ENCODE measurements at places on chromosomes 1 and 21. TPM values are rescaled to one million over a fixed set of nuclear protein-coding genes. Genes with fewer than 3 reads are reported as not detected.
A peak's percentile ranks its signal among the peaks of the same experiment; 100 is the strongest.

The FAM110D gene
- total RNA-seq, result 5.2 TPM

The SPRR4 gene
- not detected for total RNA-seq

The HTR6 gene
- not detected for total RNA-seq

DNA sequence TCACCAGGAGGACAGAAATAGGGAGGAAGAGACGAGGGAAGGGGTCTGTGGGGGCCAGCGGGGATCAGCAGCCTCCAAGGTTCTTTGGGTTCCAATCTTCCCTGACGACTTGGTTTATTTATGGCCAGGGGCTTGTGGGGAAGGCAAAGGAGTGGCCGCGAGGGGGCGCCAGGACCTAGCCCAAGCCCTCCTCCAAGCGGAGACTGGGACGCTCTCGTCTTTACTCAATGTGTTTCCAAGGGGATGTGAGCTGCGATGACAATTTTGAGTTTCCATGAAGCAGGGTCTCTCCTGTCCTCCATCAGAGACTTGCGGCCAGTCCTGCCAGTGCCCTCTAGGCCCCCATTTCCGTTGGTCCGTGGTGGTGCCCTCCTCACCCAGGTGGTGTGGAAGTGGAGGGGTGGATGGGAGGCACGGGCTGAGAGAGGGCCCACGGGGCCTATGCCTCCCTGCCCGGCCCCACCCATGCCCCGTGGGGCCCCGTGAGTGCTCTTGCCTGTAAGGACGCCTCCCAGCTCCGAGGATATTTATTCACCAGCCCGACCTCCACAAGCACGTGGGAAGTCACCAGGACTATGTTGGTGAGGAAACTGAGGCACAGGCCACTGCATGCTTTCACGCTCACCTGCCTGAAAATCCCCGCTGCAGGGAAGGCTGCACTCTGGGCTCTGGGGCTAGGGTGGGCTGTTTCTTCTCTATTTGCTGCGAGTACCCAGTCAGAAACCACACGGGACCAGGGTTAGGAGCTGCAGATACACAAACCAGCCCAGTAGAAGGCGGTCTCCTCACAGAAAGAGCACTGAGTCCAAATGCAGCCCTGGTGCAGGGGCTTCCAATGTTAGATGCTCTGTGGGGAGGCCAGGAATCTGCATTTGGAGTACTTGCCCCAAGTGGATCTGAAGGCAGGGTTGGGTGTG, 26.5 kb downstream of the DMRTB1 start:
- no peaks in the 10 kb centered on the region for H3K36me3 ChIP-seq
- H3K27me3 ChIP-seq, result peaks cover 9% of the 10 kb centered on the region
- H3K4me1 ChIP-seq, result no peaks in the 10 kb centered on the region

The S100A11 gene
- 332 TPM for total RNA-seq

DNA sequence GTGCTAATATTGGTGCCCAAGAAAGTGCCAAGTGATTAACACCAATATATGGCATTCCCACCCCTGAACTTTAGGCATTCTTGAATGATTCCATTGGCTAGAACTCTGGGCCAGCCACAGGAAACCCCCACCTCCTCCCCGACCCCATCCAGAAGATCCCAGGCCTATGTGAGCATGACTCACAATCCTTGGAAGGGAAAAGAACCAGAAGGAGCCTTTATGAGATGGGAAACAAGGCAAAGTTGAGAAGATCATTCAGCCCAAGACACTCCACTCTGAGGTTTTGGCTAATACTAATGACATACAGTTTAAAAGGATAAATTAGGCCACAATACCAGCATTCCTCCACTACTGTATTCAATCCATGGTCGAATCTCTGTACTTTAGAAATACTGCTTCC, 21.8 kb downstream of the ELK4 start:
- no peaks in the 10 kb centered on the region for H3K27me3 ChIP-seq
- H3K27ac ChIP-seq, result peak overlapping the region; percentile 8
- no peak overlapping the region for H3K4me3 ChIP-seq
- H3K36me3 ChIP-seq, result no peaks in the 10 kb centered on the region
- peaks cover 10% of the 10 kb centered on the region for H3K4me1 ChIP-seq
- no peak for DNase-seq

DNA sequence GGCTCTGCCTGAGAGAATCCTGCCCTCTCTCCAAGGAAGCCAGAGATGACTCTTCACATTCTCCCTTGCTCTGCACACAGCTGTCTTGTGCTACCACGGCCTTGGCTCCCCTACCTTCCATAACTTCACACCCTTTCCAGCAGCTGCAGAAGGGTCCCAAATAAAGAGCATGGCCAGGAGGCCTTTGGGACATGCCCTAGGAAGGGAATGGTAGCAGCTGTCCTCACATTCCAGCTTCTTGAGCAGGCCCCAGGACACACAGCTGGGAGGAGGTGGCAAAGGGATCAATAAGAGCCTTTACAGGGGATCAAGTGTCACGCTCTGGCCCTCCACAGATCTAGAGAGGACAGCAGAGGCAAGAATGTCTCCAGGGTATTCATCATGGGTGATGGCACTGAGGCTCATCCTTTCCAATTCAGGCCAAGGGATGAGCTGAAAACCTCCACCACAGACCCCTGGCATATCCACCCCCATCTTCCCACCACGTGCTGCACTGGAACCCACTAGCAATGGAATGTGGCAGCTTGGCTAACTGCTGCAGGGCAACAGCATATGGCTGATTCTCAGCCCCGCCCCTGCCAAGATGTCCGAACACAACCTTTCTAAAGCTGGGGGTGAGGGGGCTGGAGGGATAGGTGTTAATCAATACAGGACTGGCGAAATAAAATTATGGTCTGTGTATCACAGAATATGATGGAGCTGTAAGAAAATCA, 17.8 kb upstream of the RAB29 start:
- DNase-seq, result no peak
- no peak overlapping the region for H3K4me3 ChIP-seq
- H3K27me3 ChIP-seq, result no peaks in the 10 kb centered on the region
- H3K36me3 ChIP-seq, result peaks cover 21% of the 10 kb centered on the region

The LIN9 gene
- 2.8 TPM for total RNA-seq

The PTPRF gene
- 201 TPM for total RNA-seq

DNA sequence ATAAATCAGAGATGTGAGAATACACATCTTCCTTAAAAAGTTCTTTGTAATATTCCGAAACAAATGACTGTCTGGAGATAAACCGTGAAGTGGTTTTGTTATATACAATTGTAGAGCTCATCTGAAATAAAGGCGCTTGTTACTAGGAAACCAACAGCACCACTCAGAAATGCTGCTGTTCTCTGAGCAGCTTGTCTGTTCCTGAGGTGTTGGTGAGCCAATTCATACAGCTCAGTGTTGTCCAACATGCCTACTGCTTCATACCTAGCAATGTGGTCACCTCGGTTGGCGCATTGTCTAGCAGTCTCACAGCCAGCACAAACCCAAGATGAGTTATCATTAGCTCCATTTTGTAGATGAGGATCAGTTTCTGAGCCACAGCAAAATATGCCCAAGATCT, 44.4 kb downstream of the GFI1 start:
- no peaks in the 10 kb centered on the region for H3K4me1 ChIP-seq
- no peaks in the 10 kb centered on the region for H3K27me3 ChIP-seq
- H3K36me3 ChIP-seq, result no peaks in the 10 kb centered on the region
- no peak overlapping the region for H3K27ac ChIP-seq
- H3K4me3 ChIP-seq, result no peak overlapping the region
- DNase-seq, result no peak

The IL10RB gene
- total RNA-seq, result 21.0 TPM

DNA sequence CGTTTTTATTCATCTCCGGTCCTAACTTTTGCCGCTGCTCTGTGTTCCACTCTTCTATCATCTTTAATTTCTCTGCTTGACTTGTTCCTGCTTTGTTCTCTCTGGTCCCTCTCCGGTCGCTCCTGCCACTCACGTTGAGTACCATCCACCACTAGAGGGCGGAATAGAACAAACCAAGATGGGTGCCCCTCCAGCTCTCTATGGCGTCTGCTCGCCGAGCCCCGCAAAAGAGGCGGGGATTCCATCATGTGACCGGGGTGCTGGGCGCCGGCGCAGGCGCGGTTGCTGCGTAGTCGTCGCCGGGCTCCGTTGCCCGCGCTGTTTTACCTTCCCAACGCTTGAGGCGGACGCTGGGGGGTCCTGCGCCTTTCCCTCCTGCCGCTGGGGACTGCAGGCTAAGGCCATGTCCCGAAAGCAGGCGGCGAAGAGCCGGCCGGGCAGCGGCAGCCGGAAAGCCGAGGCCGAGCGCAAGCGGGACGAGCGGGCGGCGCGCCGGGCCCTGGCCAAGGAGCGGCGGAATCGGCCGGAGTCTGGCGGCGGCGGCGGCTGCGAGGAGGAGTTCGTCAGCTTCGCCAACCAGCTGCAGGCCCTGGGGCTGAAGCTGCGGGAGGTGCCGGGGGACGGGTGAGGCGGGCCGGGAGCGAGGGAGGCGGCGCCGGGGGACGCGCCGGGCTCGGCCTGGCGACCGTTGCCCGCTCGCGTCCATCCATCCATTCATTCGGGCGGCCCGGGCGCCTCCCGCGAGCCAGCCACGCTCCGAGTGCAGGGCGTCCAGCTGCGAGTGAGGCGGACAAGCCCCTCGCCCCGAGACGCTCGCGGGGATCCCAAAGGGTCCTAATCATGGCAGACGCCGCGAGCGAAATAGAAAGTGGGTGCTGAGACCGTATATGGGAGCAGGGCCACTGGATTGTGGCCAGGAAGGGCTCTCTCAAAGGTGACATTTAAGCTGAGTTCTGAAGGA, at the start of gene OTUD3:
Gene OTUD3, plus strand, starts transcription at position 285 of the 961 bp plus-strand sequence. Its CDS starts 119 bp downstream, at position 404.
- no peaks in the 10 kb centered on the region for H3K27me3 ChIP-seq
- H3K27ac ChIP-seq, result peak within 1 kb of the TSS; percentile 92
- no peaks in the 10 kb centered on the region for H3K36me3 ChIP-seq
- peak within 1 kb of the TSS; percentile 81 for H3K4me3 ChIP-seq

GRCh38 chr1:93662481-93663207, 19.0 kb downstream of the BCAR3 start:
- peak overlapping the region; percentile 61 for H3K27ac ChIP-seq
- H3K36me3 ChIP-seq, result peaks cover 20% of the 10 kb centered on the region
- H3K27me3 ChIP-seq, result no peaks in the 10 kb centered on the region
- no peak overlapping the region for H3K4me3 ChIP-seq

DNA sequence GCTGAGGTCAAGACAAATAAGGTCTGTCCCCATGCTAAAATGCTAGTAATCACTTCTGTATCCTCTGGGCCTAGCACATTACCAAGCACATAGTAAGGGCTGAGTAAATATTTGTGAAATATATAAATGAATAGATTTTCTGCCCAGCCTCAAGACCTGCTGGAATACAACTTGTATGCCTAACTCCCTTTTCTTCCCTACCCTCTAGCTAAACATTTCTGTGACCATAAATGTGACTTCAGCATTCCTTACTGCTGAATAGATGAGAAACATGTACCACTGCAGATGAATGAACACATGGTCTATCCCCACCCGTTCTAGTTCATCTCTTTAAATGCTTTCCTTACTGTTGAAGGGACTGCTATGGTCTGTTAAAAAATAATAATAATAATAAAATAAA, 209.0 kb upstream of the HOOK1 start:
- H3K36me3 ChIP-seq, result no peaks in the 10 kb centered on the region
- no peak overlapping the region for H3K27ac ChIP-seq
- no peak for DNase-seq
- no peak overlapping the region for H3K4me3 ChIP-seq

The MRAP gene
- total RNA-seq, result not detected

GRCh38 chr1:178328728-178329127, 168.0 kb downstream of the CLEC20A start:
- no peaks in the 10 kb centered on the region for H3K36me3 ChIP-seq
- H3K27ac ChIP-seq, result no peak overlapping the region
- no peaks in the 10 kb centered on the region for H3K27me3 ChIP-seq
- H3K4me3 ChIP-seq, result no peak overlapping the region

The PROK1 gene
- total RNA-seq, result 0.33 TPM

The GDAP2 gene
- 29.9 TPM for total RNA-seq

DNA sequence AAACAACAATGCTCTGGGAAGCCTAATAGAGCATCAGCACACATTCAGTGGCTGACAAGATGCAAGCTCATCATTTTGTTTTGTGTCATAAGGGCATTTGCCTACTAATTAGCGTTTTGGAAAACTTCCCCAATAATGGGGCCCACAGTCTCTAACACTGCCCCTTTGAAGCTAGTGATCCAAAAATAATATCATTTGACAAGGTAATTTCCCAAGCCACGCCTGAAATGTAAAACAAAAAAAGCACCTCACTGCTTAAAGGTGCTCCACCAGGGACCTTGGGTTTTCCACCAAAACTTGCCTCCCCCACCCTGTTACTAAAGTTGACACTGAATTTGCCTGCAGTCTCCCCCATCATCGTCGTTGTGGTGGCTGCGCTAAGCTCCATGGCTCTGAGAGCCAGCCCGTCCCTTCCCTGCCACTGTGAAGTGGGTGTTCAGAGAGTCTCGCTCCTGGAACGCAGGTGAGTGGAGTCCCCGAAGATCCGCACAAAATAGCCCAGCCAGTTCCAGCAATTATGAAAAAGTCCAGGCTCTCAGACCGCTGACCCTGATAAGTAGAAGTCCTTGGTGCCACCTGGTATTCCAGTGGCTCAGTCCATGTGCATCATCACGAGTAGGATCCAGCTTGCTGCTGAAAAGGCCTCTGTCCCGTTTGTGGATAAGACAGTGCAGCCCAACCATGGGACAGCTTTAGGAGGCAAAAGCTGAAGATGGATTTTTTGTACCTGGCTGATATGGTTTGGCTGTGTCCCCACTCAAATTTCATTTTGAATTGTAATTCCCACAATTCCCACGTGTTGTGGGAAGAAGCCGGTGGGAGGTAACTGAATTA, 52.2 kb downstream of the RAB3GAP2 start:
- no peak overlapping the region for H3K4me3 ChIP-seq
- H3K4me1 ChIP-seq, result peaks cover 5% of the 10 kb centered on the region
- H3K27ac ChIP-seq, result no peak overlapping the region
- H3K27me3 ChIP-seq, result no peaks in the 10 kb centered on the region
- no peak for DNase-seq
- no peaks in the 10 kb centered on the region for H3K36me3 ChIP-seq

DNA sequence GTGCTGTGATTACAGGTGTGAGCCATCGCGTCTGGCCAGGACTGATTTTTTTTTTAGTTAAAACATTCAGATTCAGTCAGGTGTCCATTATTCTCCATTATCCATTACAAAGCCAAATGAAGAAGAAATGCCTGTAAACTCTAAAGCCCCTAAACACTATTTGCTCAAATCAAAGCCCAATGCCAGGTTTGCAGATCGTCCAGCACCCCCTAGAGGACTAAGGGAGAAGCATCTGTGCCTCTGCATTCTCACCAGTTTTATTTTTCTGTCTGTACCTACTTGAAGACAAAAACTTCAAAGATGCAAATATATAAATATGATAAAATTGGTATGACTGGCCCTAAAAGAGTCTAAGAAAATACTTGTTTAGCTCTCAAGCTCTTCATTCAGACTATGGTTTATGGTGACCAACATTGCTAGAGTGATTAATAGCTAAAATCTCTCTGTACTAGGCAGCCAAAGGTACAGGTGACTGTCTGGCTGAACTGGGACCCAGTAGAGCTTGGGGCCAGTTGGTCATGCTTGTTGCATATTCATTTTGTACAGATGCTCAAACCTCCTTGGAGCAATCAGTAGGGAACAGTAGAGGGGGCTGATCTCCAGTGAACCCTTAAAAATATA, 138.4 kb downstream of the SYT2 start:
- no peak overlapping the region for H3K27ac ChIP-seq
- no peak for DNase-seq
- no peaks in the 10 kb centered on the region for H3K27me3 ChIP-seq
- H3K4me1 ChIP-seq, result peaks cover 8% of the 10 kb centered on the region
- H3K4me3 ChIP-seq, result no peak overlapping the region
- peaks cover 4% of the 10 kb centered on the region for H3K36me3 ChIP-seq

The POGZ gene
- total RNA-seq, result 70.6 TPM

Data from upper lobe of left lung (tissue), 6 donors.